ENCODE measurements at places on chromosomes 12 and 14.

GRCh38 chr14:32397861-32398640 is 69.0 kb downstream of the AKAP6 start:
- peak; percentile 62 for DNase-seq

DNA sequence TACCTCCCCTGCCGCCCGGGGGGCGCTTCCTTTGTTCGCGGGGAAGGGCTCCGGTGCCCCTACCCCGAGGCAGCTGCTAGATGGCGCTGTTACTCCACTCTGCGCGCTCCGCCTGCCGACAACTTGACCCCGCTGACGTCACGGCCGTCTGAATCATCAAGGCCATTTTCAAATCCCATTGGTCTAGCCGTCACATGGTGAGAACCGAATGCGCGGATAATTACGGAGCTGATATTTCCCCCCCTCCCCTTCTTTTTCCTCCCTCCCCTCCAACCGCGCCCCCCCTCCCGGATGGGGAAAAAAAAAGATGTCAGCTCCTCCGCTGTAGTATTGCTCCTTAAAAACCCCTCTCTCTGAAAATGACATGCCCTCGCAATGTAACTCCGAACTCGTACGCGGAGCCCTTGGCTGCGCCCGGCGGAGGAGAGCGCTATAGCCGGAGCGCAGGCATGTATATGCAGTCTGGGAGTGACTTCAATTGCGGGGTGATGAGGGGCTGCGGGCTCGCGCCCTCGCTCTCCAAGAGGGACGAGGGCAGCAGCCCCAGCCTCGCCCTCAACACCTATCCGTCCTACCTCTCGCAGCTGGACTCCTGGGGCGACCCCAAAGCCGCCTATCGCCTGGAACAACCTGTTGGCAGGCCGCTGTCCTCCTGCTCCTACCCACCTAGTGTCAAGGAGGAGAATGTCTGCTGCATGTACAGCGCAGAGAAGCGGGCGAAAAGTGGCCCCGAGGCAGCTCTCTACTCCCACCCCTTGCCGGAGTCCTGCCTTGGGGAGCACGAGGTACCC is at the start of gene HOXC10:
HOXC10 (plus strand) TSS at position 246 of the 791 bp plus-strand sequence; CDS start at position 360, 114 bp downstream.
- DNase-seq = peak; percentile 73

- DNase-seq = no peak
These were observed 948.7 kb downstream of the LRFN5 start for GRCh38 chr14:42555365-42555764.

- no peak for DNase-seq
These were observed 5.4 kb upstream of the NT5DC3 start for GRCh38 chr12:103846415-103846814.

DNA sequence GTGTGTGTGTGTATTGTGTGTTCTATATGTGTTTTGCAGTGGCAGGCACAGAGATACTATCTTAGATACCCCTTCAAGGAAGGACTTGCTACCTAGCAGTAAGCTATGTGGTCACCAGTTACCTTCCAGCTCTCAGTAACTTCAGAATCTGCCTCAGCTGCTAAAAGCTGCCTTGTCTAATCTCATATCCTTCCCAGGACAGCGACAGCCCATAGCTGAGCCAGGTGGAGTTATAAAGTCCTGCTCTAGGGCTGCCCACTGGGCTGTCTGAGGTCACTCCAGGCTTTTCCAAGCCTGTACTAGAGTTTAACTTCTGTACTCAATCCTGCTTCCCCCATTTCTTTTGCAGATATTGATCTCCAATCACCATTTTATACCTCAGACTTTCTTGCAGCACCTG is 942.6 kb downstream of the GALC start:
- DNase-seq = no peak

GRCh38 chr12:98578821-98579220 is 14.7 kb upstream of the SLC25A3 start:
- DNase-seq = no peak

- DNase-seq = no peak
These were observed 7.3 kb downstream of the USP15 start for GRCh38 chr12:62267480-62267879.

DNA sequence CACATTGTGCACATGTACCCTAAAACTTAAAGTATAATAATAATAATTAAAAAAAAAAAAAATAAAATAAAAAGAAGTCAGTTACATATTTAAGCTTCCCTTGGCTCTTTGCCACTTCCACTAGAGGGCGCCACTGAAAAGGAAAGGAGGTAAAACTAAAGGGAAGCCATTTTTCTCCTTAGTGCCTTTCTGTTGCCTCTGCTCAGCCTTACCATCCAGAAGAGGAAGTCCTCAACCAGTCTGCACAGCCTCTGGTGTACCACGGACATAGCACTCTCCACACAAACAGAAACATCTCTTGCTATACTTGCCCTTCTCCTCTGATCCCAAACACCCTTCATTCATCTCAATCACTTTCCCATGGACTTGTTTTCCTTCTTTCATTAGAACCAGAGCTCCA is 169.0 kb upstream of the EEA1 start:
- DNase-seq = peak; percentile 57

DNA sequence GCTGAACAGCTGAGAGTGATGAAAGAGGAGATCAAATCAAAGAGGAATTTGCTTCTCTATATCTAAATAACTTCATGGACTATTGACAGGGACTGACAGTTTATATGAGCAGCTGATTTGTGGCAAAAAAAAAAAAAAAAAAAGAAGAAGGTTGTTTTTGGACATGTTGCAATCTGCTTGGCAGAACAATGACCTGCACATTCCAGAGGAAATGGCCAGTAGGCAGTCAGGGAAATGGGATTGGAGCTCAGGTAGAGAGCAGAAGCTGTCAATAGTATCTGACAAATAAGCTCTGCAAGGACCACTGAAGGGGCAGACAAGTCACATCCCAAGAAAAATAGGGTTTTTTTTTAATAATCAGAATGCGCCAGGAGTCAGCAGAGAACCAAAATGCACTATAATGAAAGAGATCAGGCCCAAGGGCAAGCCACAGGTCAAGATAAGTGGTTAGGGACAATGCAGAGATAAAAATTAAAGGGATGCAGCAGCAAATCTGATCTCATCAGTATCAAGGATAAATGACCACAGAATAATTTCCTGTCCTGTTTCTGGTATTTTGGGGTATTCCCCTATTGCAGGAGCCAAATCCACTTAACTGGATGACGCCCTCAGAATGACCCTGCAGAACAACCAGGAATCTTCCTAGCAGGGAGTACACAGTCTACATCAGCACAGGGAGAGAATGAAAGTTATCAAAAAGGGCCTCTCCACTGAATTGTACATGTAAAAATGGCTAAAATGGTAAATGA is 22.6 kb upstream of the DUSP16 start:
- DNase-seq = peak; percentile 47
